ENCODE measurements at places on chromosomes 6 and 20. TPM values are rescaled to one million over a fixed set of nuclear protein-coding genes. Genes with fewer than 3 reads are reported as not detected.

DNA sequence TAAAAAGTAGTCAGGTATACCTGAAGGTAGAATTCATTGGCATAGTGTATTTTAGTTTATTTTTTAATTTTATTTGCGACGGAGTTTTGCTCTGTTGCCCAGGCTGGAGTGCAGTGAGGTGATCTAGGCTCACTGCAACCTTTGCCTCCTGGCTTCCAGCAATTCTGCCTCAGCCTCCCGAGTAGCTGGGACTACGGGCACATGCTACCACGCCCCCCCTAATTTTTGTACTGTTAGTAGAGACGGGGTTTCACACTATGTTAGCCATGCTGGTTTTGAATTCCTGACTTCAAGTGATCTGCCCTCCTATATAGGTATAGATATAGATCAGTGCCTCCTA is 102.8 kb upstream of the PRSS16 start:
- no peak for DNase-seq

- DNase-seq, result no peak
Measured at GRCh38 chr6:37576336-37576737, 76.6 kb upstream of the CCDC167 start.

DNA sequence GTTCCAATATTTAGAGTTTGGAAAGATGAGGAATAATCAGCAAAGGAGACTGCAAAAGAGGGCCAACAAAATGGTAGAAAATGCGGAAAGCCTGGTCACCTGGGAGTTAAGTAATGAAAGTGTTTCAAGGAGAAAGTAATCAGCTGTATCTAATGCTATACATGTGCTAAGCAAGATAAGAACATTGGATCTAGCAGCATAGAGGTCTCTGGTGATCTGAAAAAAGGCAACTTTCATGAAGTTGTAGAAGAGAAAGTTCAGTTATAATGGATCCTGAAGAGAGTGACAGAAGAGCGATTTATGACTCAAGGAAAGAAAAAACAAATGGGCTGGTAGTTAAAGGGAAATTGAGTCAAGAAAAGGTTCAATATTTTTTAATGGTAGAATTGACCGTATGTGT is 4.6 kb upstream of the RSPH3 start:
- DNase-seq, result no peak

GRCh38 chr6:98547151-98547550 is 287.2 kb upstream of the POU3F2 start:
- DNase-seq, result no peak

- DNase-seq, result no peak
Measured at GRCh38 chr6:56833127-56833791, 121.6 kb upstream of the BEND6 start.

ETV7 gene
- 0.27 TPM for total RNA-seq

DNA sequence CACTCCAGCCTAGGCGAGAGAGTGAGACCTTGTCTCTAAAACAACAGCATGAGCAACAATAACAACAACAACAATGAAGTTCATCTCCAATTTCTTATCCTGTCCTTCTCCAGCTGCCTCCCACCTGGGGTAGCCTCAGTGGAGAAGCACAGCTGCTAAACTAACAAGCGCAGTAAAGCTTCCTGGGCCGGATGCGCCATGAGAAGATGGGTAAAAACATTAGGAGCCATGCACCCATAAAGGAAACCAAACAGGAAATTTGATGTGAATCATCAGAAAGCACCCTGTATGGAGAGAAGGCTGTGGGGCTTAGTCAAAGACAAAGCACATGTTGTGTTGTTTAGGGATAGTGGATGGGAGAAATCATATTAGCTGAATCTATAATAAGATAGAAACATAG is 61.1 kb upstream of the CCN6 start:
- peak; percentile 28 for DNase-seq

DNA sequence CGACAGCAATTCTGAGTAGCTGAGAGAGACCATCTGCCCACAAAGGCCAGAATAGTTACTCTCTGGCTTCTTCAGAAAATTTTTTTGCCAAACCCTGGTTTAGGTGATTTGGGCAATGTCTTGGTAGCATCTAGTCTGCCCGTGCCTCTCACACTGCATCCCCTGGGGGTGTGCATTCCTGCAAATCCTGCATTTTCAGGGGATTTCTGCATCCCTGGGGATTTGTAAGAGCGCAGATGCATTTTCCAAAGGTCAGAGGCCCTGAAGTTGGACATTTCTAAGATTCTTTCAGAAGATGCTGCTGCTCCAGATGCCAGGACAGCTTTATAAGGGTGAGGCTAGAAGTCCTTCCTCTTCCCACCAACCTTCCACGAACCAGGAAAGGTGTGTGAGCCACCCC is 4.0 kb downstream of the CST9 start:
- no peak for DNase-seq

GRCh38 chr6:142474531-142475289 is 172.9 kb downstream of the ADGRG6 start:
- DNase-seq, result peak; percentile 23

CCR6 gene
- total RNA-seq, result 0.54 TPM

DNA sequence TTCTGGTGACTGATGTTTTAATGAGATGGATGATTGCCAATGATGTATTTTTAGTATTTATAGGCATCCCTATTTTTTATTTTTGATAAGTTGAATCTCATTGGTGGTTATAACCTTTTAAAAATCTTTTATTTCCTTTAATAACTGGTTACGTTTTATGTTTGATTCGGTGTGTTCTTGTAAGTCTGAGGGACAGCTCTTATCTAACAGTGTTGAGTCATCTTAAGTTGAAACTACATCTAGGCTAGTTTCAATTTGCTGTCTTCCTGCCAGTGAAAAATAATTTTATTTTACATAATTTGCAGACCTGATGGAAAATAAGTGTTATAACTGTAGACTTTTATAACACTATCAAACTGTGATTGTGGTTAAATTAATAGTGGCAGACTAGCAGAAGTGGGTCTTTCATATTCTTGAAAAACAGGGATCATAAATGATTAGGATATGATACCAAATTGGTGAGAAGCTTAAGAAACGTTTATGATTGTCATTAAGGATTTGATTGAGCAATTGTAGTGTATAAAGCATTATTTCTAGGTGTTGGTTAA is 4.6 kb downstream of the AFDN start:
- no peak for DNase-seq

GINS1 gene
- 3.2 TPM for total RNA-seq

DNA sequence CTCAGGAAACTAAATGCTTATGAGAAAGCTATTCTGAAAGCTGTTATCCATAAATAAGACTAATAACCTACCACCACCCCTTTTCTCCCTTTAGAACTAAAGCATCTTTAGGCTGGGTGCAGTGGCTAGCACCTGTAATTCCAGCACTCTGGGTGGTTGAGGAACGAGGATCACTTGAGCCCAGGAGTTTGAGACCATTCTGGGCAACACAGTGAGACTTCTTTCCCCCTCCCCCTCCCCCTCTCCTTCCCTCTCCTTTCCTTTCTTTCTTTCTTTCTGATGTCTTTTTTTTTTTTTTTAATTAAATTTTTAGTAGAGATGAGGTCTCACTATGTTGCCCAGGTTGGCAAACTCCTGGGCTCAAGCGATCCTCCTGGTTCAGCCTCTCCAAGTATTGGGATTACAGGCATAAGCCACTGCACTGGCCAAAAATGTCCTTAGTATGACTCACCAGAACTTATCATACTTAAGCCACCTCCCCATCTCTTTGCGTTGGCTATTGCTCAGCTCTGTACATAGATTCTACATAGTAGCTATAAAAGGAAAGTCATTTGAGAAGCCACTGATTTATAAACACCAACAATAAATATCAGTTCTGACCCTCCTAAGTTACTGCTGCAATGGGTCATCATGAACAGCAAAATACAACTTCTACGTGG is 54.8 kb upstream of the SPDEF start:
- DNase-seq, result no peak

Measured in hematopoietic multipotent progenitor cell (in vitro differentiated cells).